ENCODE measurements at places on chromosomes 2 and 18.

GRCh38 chr2:171334171-171334570 lies 99.6 kb downstream of the METTL8 start:
- no peak for DNase-seq

- no peak for DNase-seq
Measured at GRCh38 chr2:15325296-15325695, 235.8 kb downstream of the NBAS start.

- DNase-seq, result no peak
Measured at GRCh38 chr2:118622913-118623312, 224.5 kb downstream of the EN1 start.

DNA sequence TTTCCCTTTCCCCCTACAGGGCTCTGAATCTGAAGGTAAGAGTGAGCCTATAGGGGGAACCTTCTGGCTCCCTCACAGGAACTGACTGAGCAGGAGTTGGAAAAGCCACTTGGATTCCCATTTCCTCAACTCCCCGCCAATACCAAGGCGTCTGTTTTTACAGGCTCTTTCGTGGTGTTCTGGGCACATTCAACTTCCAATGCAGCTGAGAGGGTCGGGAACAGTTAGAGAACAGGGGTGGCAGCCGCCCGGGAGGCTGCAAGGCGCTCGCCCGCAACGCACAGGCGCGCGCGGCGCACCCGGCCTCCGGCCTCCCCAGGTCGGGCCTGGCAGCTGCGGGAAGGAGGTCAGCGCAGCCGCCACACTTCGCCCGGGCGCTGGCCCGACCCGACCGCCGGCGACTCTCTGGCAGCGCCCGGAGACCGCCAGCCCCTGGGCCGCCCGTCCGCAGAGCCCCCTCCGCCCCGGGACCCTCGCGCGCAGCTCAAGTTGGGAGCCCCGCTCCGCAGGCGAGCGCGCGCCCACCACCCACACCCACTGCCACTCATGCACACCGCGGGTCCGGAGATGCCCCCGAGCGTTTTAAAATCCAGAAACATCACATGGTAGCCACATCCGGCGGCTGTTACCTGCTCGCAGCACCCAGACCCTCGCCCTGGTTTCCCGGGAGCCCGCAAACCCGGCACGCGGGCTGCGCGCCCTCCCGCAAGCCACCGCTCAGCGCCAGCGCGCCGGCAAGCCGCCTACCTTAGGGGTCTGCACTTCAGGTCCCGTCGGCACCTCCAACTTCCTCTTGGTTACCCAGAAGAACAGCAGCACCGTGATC lies 816 bp downstream of the GALNT14 start:
- DNase-seq, result no peak

GRCh38 chr2:55621802-55622201 lies 4.4 kb upstream of the PPP4R3B start:
- no peak for DNase-seq

GRCh38 chr2:128306081-128306930 lies 12.4 kb downstream of the HS6ST1 start:
- DNase-seq, result no peak

GRCh38 chr2:72198532-72199241 lies 51.0 kb upstream of the CYP26B1 start:
- DNase-seq, result no peak

DNA sequence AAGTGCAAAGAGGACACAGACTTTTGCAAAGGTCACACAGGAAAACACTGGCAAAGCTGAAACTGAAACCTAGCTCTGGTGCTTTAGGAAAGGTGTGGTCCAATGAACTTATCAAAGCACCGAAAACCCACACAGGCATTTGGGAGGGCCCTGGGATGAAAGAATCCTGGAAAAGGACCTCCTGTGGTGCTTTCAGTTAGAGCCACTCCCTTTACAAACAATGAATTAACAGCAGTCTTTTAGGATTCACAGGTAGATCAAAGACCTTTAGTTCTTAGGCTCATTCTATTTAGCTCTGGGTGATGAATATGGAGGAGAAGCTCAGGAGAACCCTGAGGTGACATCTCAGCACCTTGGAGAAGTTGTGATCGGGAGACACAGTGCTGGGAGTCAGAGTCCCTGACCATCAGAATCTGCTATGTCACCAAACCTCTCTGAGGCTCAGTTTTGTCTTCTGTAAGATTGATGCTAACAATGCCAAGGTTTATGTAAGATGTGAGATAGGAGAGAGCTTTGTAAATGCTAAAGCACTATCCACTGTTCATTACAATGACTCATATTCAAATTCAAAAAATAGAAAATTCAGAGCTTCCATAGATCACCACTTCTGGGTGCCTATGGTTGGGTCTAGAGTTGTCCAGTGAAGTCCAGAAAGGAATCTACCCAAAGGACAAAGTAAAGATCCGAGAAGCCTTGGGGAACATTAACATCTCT lies 39.3 kb downstream of the VSNL1 start:
- DNase-seq, result no peak

DNA sequence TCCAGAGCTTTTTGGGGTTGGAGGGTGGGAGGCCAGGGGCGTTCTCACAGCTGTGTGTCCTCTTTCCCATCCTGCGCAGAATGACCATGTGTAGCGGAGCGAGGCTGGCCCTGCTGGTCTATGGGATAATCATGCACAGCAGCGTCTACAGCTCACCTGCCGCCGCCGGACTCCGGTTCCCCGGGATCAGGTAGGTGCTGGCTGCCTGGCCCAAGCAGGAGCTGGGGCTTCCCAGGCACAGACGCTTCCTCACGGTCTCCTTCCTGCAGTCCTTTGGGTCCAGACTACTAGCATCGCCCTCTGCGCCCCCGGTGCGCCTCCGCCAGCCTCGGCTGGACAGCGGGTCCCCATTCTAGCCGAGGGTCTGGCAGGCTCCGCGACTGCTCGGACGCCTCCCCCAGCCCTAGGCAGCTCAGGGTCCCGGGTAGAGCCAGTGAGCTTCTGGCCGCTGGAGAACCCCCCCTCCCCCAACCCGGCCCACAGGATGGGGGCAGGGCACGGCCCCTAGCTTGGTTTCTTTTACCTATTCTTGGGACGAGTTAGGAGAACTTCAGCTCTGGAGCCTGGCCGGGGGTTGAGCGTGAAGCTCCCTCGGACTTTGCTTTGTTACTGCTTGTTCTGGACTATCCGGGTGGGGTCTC lies 756 bp downstream of the ADCYAP1 start:
- DNase-seq, result no peak

DNA sequence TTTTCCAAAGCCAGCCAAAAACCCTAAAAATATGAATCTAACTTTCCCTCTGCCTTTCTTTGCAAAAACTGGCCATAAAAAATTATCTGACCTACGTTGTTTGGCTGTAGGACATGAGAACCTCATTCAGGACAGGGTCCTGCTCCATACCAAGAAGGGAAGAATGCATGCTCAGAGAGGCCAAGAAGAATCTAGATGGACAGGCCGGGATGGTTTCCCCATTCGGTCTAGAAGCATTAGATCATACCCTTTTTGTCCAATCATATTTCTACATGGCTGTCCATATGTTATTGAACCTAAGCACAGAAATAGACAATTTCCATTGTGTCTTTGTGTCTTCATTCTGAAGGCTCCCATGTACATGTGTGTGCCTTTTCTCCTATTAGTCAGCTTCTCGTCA lies 2120.4 kb upstream of the PIK3C3 start:
- no peak for DNase-seq

DNA sequence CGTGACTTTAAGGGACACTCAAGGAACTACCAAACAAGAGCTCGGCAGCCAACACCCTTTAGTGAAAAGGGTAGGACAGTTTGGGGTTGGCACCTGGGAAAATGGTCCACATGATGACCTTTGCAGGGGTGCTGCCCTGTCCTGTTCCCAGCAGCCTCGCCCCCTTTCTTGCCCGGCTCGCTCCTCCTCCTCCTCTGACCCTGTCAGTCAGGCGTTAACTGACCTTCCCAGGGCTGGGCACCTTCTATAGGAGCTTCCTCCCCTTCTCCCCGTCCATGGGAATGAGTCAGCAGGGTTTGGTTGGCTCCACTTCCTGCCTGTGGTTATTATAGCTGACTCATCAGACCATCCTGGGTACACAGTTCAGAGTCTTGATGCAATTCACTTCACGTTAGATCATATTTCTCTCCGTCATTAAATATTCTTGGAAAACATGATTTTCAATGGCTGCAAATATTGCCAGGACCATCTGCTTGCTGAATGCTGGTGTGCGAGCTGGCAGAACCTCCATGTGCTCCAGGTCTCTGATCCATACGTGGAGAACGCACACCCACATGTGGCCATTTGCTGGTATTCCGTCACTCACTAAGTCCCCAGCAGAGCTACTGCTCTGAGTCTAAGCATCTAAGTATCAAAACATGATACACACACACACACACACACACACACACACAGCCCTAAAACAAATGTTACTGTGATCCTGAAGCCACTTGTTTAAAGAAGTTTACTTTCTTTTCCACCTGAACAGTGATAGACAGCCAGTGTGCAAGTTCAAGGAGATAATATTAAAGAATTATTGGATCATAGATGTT lies 185.0 kb downstream of the ANAPC1 start:
- peak; percentile 71 for DNase-seq

DNA sequence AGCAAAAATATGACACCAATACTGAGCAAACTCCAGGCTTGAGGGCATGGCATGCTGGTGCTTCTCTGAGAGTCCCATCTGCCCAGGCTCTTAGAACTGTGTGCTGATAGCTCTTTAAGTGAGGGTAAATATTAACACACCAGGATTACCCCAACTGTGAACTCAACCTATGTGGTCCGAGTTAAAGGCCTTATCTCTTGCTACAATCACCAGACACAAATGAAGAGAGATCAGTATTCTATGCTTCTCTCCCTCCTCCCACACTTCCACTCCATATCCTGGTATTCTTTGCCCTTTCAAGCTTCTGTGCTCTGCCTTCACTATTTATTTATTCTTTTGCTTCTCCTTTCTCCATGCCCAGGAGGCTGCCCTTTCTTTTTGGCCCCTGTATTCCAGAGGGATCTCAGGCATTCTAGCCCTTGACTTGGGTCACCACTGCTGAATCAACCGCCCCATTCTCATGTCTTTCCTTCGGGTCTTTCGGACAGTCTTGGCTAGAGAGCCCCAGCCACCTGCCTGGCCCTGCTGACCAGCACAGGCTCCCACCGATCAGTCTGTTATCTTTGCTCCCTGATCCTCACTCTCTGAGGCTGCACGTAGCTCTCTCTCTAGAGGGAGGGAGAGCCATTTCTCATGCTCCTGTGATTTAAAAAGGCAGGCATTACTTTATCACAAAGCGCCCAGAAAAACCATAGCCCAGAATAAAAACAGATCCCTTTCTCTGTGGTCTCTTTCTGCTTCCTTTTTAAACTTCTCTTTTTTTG lies 17.2 kb upstream of the HK2 start:
- no peak for DNase-seq

- no peak for DNase-seq
Measured at GRCh38 chr2:60512062-60512622, 41.3 kb downstream of the BCL11A start.

DNA sequence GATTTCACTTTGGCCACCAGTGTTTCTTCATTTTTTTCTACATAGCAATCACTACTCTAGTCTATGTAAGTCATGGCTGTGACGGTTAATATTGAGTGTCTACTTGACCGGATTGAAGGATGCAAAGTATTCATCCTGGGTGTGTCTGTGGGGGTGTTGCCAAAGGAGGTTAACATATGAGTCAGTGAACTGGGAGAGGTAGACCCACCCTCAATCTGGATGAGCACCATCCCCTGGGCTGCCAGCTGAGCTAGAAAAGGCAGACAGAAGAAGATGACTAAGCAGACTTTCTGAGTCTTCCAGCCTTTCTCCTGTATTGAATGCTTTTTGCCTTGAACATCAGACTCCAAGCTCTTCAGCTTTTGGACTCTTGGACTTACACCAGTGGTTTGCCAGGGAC lies 265.0 kb upstream of the SLC8A1 start:
- DNase-seq, result no peak

GRCh38 chr2:43219383-43220228 lies 6.8 kb downstream of the ZFP36L2 start:
- DNase-seq, result peak; percentile 76

DNA sequence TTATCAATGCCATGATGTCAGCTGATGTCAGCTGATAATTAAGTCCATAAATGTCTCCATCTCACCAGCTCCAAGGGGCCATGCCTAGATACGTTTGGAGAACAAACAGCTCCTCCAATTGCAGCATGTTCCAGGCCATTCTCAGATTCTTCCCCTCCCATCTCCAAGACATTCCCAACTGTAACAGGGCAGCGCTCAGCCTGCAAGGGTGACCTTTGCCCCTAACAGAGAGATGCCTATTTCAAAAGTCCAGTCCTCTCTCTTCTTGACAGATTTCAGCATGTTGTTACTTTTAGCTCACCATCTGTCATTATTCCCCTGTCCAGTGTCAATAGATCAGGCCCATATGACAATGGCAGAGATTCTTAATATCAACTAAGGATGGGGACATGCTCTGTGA lies 9.9 kb downstream of the PSD4 start:
- no peak for DNase-seq

DNA sequence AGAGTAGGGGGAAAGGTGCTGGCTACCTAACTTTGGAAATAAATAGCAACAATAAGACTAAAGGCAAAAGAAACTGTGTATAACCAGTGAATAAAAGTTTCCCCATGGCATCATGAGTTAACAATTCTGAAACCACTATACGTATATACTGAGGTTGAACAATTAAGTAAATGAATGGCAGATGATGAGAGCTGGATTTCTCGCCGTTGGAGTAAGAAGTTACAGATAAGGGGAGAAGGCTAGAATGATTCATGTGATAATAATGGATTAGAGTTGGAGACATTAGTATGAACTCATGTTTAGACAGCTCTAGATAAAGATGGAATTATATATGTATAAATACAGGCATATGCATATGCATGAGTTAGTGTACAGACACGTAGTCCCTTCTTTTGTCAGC lies 152.7 kb downstream of the UBR3 start:
- DNase-seq, result no peak

- no peak for DNase-seq
Measured at GRCh38 chr18:7383002-7383980, 152.4 kb downstream of the LRRC30 start.

- no peak for DNase-seq
Measured at GRCh38 chr2:206255003-206255402, 19.5 kb upstream of the ZDBF2 start.

DNA sequence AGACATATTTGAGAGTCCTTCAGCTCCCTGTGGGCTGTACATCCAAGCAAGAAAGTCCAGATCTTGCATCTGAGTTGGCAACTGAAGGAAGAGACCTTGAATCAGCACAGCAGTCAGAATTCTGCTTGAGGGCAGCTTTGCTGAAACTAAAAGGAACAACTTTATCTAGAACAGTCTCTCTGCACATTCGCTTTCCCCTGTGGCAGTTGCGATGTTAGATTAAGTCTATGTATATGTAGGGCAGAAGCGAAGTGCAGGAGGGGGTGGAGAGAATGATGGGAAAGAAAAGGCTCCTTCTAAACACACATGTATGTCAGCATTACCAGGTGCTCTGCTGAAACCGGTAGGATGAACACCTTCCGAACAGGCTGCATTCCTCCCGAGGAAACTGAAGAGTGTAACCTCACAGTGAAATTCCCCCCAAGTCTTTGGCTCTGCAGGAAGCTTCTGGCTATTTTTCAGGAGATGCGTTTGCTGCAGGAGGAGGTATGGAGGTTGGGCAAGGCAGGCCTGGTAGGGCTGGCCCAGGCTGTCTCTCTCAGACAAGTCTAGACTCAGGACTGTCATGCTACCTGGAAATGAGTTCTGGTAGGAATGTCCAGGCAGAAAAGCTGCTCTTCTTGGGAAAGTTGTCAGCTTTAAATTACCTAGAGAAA lies 70.0 kb upstream of the ATL2 start:
- no peak for DNase-seq

GRCh38 chr2:164589522-164589921 lies 31.8 kb downstream of the GRB14 start:
- DNase-seq, result no peak

All from stimulated activated CD4-positive, alpha-beta T cell treated with anti-CD3 and anti-CD28 coated beads, Interleukin-4, amount 100 ng/mL, for 24 hours (primary cell).